ENCODE measurements at places on chromosomes 16 and 17.

GRCh38 chr17:74923538-74924249 lies 379 bp upstream of the OTOP2 start:
- no peak for DNase-seq

DNA sequence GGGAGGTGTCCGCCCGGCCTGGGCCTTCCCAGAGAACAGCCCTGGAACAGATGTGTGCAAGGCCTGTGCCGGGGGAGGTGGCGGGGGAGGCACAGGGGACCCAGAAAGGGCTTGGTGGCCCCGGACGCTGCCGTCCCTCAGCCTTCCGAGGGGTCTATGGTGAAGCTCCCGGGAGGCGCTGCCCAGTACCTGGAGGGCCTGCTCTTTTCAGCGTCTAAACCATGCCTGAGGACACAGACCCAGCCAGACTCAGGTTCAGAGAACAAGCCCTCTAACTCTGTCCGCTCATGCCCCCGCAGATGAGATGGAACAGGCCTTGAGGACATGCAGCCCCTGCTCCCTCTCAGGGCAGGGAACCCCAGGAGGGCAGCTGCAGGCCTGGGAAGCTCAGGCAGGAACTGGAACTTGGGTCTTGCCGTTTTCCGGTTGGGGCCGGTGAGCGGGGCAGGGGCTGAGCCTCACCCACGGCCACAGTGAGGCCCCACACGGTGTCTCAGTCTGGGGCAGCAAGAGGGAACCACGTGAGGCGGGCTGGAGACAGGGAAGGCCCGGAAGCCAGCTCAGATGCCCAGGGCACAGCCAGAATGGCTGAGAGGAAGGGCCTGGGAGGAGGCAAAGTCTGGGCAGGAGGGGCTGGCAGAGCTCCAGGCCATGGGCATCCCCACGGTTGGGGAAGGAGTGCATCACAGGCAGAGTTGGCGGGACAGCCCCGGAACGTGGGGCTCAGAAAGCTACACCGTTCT lies 12.5 kb downstream of the SLC16A3 start:
- peak; percentile 84 for DNase-seq

GRCh38 chr17:73215447-73215846 lies 22.6 kb downstream of the COG1 start:
- DNase-seq, result no peak

GRCh38 chr17:33225509-33225908 lies 67.6 kb downstream of the ASIC2 start:
- DNase-seq, result no peak

DNA sequence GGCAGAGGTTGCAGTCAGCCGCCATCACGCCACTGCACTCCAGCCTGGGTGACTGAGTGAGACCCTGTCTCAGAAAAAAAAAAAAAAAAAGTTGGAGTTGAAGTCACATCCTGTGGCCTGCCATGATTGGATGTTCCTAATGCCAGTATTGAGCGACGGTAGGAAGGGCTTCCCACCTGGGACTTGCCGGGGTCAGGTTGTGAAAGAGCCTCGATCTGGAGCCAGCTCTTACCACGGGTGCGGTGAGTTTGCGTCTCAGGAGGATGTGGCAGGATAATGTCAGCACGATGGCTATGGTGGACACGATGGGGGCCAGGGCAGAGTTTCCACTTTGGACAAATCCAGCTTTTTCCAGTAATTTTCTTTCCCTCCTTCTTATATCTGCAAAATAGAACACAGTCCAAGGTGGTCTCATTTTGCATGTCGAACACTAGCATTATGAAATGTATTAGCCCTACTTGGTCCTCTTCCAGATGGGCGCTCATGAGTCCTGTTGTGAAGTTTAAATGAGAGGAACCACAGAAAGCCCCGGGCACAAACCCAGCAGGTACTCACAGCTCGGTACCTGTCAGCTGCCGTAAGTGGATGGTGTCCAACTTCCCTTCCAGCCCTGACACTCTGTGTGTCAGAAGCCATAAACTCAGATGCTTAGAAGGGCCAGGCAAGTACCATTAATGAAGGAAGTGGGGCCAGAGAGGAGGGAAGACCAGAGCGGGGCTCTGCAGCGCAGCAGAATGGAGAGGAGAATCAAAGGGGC lies 22.2 kb downstream of the ABCC12 start:
- no peak for DNase-seq

DNA sequence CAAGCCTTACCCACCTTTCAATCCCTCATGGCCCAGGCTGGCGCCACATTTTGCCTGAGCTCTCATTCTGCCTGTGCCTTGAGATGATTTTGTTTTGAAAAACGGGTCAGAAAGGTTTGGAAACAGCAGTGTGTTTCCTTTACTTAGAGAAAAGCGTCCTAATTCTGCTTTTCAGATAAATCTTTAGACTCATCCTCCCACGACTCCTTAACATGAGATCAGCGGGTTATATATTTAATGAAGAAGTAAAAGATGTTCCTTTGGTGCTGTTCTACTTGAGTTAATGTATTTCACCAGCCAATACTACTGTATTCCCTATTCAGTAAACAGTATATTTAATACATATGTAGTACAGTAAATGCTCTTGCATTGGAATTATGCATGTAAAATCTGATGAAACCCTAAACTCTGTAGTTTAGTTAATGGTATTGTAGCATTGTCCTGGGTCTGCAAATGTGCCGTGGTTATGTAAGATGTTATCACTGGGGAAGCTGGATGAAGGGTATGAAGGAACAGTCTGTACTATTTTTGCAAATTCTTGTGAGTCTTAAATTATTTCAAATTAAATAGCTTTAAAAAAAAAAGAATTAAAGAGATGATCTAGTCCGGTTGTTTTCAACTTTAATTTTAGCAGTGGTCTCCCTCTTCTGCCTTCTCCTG lies 199.4 kb upstream of the CACNG5 start:
- no peak for DNase-seq

GRCh38 chr16:12775656-12776236 lies 27.9 kb downstream of the CPPED1 start:
- DNase-seq, result no peak

GRCh38 chr17:7396147-7396546 lies 1.8 kb upstream of the PLSCR3 start:
- DNase-seq, result no peak

DNA sequence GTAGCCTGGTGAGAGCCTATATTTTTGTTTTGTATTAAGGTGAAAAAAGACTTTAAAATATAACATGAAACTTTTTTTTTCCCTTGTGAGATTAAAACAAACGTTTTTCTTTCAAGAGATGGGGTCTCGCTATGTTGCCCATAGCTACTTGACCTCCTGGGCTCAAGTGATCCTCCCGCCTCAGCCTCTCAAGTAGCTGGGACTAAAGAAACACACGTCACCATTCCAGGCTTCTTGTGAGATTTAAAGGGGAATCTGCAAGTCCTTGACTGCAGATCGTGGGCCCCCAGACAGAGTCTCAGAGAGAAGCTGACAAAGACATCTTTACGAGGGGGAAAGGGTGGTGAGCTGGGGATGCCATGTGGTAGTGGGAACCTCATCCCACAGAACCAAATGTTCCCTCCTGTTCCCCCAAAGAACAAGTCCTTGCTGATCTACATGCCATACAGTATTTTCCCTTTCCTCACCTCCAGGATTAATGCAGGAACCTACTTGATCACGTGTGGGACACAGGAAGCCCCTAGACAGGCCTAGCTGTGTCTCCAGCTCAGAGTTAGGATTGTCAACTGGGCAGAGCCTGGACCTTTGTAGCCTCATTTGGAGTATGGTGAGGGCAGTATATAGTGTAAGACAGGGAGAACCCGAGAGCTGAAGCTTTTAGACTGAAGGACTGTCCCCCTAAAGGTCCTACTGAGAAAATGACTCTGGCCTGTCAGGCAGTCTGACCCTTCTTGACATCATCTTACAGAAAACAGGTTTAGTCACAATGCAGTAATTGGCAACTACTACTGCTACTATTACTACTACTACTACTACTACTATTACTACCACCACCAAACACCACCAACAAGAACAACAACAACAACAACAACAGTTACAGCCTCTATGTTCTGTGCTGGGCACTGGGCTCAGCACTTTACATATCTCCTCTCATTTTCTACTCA lies 4.1 kb downstream of the MAP3K14 start:
- DNase-seq, result peak; percentile 35

- no peak for DNase-seq
Measured at GRCh38 chr16:30912794-30913412, 10.5 kb upstream of the FBXL19 start.

- no peak for DNase-seq
Measured at GRCh38 chr16:76162046-76162445, 115.2 kb upstream of the CNTNAP4 start.

DNA sequence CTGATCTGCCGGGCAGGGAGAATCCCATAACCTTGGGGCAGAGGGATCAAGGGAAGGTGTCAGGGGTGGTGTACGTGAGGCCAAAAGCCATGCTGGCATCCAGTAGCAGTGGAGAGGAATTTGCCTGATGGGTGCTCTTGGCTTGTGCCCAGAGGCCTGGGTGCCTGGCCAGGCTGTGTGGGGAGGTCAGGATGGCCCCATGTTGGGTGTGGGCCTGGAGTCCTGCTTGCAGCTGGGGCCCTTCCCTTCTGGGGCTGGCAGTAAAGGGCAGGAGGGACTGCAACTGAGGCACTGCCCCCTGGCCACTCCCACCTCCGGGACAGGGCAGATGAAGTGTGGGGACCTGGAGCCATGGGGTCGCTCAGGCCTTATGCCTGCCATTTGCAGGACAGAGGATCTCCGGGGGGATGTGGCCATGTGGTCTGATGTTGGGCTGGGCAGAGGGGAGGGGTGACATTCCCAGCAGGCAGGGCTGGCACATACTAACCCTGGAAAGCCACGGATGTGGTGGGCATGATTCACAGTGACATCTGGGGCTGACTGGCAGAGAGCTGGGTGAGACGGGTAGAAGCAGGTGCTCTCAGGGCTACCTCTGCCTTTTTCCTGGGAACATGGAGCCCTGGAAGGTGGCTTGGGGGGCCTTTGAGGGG lies 3.5 kb downstream of the FMNL1 start:
- peak; percentile 93 for DNase-seq

- no peak for DNase-seq
Measured at GRCh38 chr17:51354936-51355335, 94.6 kb downstream of the UTP18 start.

- DNase-seq, result no peak
Measured at GRCh38 chr17:50258647-50259476, 15.4 kb upstream of the TMEM92 start.

GRCh38 chr17:8799570-8800212 lies 526 bp upstream of the MFSD6L start:
- no peak for DNase-seq

All from HT1080 (cell line).